ENCODE measurements at places on chromosomes 7 and 10.

DNA sequence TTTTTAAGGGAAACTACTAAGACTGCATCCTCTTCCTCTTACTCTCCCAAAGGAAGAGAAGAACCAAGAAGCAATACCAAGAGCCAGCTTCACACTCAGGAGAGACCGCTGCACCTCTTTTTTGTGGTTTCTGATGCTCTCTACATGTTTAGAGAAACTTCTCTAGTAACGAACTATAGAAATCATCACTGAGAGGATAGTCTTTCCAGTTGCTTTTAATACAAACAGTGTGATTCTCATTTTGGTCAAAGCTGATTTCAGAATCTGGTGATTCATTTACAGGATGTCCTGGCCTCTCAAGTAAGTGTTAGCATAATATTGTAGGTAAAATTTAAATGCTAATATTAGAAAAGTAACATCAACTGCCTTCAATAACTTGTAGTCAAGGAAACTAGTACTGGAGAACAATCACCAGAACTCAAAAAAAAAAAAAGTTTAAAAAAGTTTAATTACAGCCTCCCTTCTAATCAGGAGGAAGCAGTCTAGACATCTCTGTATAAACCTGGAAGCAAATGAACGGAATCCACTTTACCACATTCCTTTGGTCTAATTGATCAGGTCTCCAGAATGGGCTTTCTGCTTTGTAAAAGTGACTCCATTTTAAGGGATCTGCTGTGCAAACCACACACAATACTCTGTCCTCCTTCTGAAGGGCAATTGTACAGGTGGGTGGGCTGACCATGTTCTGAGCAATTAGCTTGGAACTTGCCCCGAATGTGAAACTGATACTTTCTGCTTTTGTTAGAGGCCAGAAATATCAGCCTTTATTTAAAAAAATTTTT is 3.0 kb downstream of the LAMB1 start:
- DNase-seq, result no peak

- no peak for DNase-seq
These were observed 24.2 kb downstream of the TRIL start for GRCh38 chr7:28933846-28934320.

- no peak for DNase-seq
These were observed 241.4 kb downstream of the LRMDA start for GRCh38 chr10:75672842-75673241.

GRCh38 chr7:93856323-93856722 is 34.2 kb downstream of the TFPI2 start:
- no peak for DNase-seq

GRCh38 chr7:2651336-2651735 is 19.6 kb downstream of the TTYH3 start:
- DNase-seq, result no peak

DNA sequence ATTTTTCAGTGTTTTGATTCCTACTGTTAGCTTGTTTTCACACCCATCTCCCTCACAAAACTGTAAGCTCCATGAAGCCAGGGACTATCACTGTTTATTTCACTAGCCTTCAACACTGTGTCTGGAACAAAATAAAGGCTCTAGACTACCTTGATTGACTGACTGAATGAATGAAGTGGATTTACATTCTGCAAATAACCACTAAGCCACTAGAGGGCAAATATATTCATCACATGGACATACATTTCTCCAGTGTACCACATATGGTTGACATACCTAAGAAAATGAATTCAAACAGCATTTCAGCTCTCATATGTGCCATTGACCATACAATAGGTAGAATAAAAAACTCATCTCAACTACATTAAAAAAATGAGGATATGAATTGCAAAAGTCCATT is 185.9 kb downstream of the RAB11FIP2 start:
- DNase-seq, result no peak

GRCh38 chr10:65861249-65861648 is 1064.6 kb upstream of the LRRTM3 start:
- DNase-seq, result no peak

GRCh38 chr7:102024769-102025391 is 207.5 kb downstream of the CUX1 start:
- no peak for DNase-seq

- no peak for DNase-seq
These were observed 240.7 kb downstream of the ANK3 start for GRCh38 chr10:60149003-60149402.

DNA sequence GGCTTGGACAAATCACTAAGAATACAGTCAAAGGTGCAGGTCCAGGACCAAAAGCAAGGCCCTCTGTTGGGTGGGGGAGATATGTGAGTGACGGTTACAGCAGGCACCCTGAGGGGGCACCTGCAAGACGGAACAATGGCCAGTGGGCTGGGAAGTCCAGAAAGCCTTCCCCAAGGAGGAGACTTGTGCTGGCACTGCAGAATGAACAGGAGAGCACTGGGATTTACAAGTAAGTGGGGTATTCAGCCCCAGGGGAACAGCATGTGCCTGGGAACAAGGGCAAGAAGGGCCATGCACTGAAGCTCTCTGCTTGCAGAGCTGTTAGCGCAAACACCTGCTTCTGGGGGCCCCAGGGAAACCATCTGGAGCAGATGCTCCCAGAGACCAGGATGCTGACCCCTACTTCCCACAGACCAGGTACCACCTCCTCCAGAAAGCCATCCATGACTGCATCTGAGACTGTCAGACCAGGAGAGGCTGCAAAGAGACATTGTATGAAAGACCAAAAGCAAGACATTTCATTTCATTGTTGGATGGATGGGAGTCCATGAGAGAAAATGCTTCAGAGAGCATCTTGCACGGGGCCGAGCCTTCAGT is 24.6 kb upstream of the ZMIZ1 start:
- DNase-seq, result no peak

- DNase-seq, result peak; percentile 65
These were observed 10.1 kb upstream of the BMPER start for GRCh38 chr7:33895025-33895804.

GRCh38 chr10:103280031-103280430 is 3.1 kb downstream of the INA start:
- DNase-seq, result no peak

- DNase-seq, result no peak
These were observed 9.0 kb upstream of the TAS2R3 start for GRCh38 chr7:141754939-141755338.

DNA sequence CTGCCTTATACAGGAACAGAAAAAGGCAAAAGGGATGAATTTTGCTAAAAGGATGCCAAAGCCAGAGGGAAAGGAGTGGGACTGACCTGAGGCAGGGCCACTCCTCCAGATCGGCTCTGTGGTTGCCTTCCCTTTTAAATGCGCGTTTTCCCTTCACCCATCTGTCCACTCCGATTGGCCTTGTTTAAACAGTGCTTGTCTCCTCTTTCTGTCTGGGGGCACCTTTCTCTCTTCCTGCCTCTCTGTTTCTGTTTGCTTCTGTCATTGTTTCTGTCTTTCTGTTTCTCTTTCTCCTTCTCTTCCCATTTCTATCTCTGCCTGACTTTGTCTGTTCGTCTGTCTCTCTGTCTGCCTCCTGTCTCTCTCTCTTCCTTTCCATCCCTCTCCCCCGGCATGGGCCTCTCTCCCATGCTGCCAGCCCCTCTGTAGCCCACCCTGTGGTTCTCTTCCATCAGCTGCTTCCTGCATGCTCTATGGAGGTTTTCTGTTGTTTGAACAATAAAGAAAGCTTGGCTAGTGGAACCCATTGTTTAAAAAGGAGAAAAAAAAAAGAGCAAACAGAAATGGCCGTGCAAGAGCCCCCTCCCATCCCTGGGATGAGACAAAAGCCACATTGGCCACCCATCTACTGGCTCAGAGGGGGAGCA is 29.5 kb upstream of the HSPB1 start:
- no peak for DNase-seq

GRCh38 chr7:117072620-117073118 is 119.4 kb downstream of the ST7 start:
- DNase-seq, result no peak

DNA sequence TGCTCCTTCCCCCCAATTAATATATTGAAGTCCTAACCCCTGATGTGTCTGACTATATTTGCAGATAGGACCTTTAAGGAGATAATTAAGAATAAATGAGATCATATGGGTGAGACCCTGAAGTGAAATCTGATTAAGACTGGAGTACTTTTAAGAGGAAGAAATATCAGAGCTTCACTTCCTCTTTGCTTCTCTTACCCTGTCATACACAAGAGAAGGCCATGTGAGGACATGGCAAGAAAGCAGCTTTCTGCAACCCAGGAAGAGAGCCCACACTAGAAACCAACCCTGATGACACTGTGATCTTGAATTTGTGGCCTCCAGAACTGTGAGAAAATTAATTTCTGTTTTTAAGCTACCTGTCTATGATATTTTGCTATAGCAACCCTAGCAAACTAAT is 44.2 kb downstream of the JMJD1C start:
- DNase-seq, result no peak

DNA sequence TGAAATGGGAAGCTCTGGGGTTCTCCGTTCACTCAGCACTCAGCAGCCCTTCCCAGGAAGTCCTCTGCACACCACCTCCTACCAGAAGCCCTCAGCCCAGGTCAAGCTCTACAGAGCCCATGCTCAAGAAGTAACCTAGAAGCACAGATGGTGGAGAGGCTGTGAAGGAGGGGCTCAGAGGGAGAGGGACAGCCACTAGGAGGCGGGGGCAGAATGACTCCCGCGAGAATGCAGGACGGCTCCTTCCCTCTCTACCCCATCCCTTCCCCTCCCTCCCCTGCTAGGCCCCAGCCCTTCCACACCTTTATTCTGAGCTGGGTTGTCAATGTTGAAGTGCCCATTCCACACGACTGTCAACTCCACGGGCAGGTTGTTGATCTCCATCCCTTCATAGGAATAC is 373.2 kb downstream of the PLXNA4 start:
- no peak for DNase-seq

GRCh38 chr10:49538381-49539319 is at the start of gene ERCC6:
TSS of gene ERCC6 (minus strand) at chr10:49539121.
- DNase-seq, result peak; percentile 95

GRCh38 chr10:13969792-13970140 is 361.0 kb downstream of the FRMD4A start:
- DNase-seq, result peak; percentile 10

GRCh38 chr10:95458014-95458413 is 103.2 kb downstream of the SORBS1 start:
- no peak for DNase-seq

- no peak for DNase-seq
These were observed 149.5 kb upstream of the NPY start for GRCh38 chr7:24134535-24134934.

DNA sequence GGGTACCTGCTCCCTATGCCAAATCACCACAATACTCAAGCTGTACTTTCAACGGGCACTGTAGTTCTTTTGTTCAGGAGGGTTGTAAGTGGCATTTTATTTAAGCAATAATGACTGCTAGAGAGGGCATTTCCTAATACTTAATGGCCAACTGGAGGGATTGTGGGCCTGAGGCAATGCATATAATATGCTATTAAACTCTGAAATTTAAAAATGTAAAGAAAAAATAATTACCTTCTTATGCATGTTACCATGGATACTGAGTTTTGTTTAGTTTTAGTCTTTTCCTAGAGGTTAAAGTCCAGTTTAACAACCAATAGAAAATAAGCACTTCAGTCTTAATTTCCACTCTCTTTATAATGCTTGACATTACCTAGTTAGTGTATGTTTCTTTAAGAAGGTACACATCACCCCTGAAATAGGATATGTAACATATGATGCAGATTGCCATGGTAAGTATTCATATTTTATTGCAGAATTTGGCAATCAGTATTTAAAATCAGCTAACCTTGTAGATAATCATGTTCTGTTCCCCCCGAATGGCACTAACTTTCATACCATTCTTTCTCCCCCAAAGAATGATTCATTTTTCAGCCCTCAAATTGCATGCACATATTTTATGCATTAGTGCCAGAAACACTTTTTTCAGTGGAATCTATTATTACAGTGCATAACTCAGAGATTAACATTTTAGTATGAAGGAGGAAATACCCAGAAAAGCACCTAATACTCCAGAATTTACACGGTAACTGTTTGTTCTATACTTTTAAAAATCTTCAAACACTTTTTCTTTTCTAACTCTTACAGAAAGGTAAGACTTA is 90.3 kb upstream of the ZNF438 start:
- DNase-seq, result no peak

GRCh38 chr10:30182191-30183054 is 123.0 kb upstream of the JCAD start:
- DNase-seq, result no peak

- DNase-seq, result no peak
These were observed 130.9 kb downstream of the AGMO start for GRCh38 chr7:15430911-15431310.

DNA sequence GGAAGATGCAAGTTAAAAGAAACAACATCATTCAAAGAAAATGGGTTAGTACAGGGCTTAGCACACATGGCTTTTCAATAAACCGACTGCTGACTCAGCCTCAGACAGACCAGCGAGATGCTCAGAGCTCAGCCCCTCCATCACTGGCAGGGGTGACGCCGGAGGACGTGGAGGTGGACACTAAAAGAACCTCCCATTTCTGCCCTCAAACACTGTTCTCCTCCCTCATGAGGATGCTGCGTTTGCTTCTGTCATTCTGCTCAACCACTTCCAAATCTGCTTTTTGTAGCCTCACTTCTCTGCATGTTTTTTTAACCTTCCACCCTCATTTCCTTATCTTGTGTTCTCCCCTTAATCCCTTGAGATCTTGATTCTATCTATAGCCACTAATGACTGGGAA is 15.3 kb downstream of the DENND11 start:
- no peak for DNase-seq

GRCh38 chr7:21550821-21551531 is 8.1 kb downstream of the DNAH11 start:
- DNase-seq, result no peak

GRCh38 chr10:100571084-100571856 is 35.5 kb downstream of the HIF1AN start:
- no peak for DNase-seq

- no peak for DNase-seq
These were observed 1481.3 kb downstream of the GATA3 start for GRCh38 chr10:9535744-9536143.

DNA sequence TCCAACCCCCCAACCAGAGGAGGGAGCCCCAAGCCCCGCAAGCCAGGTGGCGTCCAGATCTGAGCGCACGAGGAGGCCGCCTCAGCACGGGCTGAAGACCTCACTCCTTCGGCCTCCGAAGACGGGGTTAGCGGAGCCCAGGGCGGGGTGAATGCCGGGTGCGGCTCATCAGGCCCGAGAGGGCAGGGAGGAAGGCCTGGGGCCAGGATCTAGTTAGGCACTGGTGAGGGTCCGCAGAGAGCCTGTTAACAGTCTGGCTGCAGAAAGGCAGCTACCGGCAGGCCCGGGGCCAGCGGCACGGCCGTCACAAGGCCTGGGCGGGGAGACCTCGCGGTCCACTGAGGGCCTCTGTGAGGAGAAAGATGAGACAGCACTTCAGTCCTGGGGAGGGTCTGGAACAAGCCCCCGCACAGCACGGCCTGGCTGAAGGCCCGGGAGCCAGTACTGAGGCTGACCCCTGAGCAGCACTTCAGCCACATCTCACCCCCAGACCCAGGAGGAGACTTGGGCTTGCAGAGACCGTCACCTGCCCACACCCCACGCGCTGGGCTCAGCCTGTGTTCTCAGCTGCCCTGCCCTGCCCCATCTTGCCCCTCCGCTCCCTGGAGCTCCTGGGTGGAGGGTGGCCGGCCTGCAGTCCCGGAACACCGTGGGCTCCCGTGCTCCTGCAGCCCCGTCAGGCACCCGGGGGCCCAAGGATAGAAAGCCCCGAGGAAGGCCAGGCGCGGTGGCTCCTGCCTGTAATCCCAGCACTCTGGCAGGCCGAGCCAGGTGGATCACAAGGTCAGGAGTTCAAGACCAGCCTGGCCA is 193.2 kb downstream of the ELFN1 start:
- no peak for DNase-seq

- no peak for DNase-seq
These were observed 35.7 kb downstream of the GSDME start for GRCh38 chr7:24721481-24722001.

GRCh38 chr7:17456541-17456940 is 158.1 kb downstream of the AHR start:
- DNase-seq, result no peak

GRCh38 chr7:33750177-33750576 is 155.2 kb upstream of the BMPER start:
- no peak for DNase-seq
